ENCODE measurements at places on chromosomes 5 and 9.

- DNase-seq, result no peak
These were observed 270.0 kb upstream of the TLE4 start for GRCh38 chr9:79301551-79302391.

GRCh38 chr5:151067632-151068432 lies 13.0 kb downstream of the TNIP1 start:
- no peak for DNase-seq

GRCh38 chr5:120518581-120518980 lies 54.5 kb downstream of the PRR16 start:
- DNase-seq, result no peak

DNA sequence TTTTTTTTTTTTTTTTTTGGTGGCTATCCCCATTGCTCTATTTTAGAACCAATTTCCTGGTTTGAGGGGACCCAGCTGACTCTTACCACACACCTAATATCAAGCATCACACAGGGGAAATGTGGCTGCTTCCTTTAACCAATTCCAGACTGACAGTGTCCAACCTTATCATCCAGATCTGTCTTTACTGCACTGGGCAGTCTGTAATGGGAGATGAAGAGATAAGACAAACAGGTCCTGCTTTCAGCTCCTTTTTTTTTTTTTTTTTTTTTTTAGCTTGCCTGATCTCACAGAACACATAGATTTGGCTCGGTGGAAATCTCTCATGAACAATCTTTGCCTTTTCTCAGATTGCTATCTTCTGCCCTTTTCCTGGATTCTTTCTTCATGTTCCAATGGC lies 198.8 kb upstream of the TYRP1 start:
- DNase-seq, result no peak

- no peak for DNase-seq
These were observed 355.6 kb upstream of the IZUMO3 start for GRCh38 chr9:24901319-24901718.

DNA sequence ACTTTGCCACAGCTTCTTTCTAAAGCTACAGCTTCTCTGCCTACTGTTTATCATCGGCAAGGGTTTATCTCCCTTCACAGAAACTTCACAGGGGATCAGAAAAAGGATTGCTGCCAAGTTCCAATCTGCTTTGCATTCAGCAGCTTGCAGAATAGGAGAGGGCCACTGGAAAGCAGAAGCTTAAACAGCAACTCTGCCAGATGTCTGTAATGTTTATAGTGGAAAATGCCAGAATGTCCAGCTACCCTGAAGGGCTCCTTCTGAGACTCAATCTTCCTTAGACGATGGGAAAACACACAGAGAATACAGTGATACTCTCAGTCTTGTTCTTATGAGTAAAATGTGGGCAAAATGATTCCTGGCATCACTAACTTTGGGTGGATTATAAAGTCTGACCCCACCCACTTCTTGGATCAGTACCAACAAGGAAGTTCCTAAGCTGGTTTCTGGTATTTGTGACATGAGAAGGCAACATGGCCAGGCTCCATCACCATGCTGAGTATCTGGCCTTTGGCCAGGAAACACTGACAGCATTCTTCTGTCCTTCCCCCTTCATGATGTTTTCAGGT lies 19.0 kb downstream of the STOM start:
- DNase-seq, result peak; percentile 89

DNA sequence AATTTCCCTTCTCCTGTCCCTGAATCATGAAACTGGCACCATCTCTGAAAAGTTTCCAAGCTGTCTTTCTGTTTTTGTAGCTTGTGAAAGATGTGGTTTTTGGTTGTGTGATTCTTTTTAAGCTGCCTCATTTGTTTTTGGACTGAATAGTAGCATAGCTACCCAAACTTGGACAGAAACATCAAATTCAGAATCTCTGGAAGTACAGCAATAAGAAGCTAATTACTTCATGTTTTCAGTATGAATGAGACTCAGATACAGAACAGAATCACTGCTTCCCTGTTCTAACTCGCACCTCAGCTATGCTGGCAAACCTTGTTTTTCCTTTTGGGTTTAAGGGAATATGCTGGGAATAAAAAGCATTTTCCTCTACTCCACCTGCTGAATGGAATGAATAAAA lies 101.0 kb downstream of the FGF1 start:
- DNase-seq, result no peak

- DNase-seq, result no peak
These were observed 286.2 kb downstream of the ACTL7B start for GRCh38 chr9:108569624-108570023.

- DNase-seq, result no peak
These were observed 14.1 kb upstream of the ARHGEF37 start for GRCh38 chr5:149567226-149567625.

Data from NCI-H2029 treated with DMSO at 0.1 percent for 48 hours (cell line).